ENCODE measurements at places on chromosomes 16 and 17. TPM values are rescaled to one million over a fixed set of nuclear protein-coding genes. Genes with fewer than 3 reads are reported as not detected.

LRRC75A gene
- total RNA-seq: 15.8 TPM

HIGD1B gene
- not detected for total RNA-seq

USP7 gene
- total RNA-seq: 73.8 TPM

CD300H gene
- total RNA-seq: not detected

- DNase-seq: no peak
These were observed 2.1 kb downstream of the KCNH4 start for GRCh38 chr17:42178817-42179216.

DNA sequence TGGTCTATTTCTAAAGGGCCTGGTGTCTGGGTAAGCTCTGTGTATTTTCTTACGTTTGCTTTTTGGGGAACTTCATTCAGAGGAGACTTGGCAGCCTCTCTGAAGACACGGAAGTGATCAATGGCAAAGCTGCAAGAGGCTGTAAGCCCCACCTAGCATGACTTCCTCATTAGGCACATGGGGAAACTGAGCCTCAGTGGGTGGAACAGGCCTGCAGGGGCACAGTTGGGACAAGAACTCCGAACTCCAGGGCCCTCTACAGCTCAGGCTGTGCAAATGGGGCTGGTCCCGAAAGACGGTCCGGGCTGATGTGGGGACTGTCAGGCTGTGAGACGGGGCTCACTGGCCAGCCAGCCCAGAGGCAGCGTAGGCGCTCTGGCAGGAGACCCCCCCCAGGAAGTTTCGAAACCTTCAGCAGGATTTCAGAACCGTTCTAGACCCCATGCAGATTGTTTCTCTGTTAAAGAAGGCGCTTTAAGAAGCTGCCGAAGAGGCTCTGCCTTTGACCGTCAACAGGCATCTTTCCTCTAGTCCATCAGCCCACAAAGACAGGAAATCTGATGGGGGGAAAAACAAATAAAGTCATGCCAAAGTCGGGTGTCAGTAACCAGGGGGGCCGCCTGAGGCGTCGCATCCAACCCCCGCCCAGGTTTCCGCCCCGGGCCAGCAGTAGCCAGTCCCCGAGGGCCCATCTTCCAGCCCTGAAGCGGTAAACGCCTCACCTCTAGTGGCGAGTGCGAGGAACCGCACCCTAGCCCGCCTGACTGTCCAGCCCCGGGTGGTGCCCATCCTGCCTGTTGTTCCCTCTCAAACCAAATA lies 79.8 kb upstream of the TBC1D3K start:
- DNase-seq: peak; percentile 55

DNA sequence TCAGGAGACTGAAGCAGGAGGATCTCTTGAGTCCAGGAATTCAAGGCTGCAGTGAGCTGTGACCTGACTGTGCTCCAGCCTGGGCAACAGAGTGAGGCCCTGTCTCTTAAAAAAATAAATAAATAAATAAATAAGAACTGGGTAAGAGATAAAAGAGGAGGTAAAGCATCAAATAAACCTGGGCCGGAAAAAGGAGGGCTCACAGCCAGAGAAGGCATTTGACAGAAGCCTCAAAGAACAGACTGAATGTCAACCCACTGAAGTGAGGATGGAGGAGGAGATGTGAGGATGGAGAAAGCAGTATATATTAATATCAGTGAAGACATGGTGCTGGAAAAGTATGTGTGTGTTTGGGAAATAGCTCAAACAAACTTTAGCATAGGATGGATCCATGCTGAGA lies 6.1 kb downstream of the NOG start:
- DNase-seq: no peak

GRCh38 chr17:68800751-68801150 lies 154.4 kb downstream of the ABCA8 start:
- DNase-seq: no peak

GRCh38 chr17:22443061-22443460 lies 750.7 kb downstream of the KCNJ18 start:
- DNase-seq: no peak

GRCh38 chr16:19029980-19030379 lies 37.4 kb upstream of the COQ7 start:
- DNase-seq: no peak

DNA sequence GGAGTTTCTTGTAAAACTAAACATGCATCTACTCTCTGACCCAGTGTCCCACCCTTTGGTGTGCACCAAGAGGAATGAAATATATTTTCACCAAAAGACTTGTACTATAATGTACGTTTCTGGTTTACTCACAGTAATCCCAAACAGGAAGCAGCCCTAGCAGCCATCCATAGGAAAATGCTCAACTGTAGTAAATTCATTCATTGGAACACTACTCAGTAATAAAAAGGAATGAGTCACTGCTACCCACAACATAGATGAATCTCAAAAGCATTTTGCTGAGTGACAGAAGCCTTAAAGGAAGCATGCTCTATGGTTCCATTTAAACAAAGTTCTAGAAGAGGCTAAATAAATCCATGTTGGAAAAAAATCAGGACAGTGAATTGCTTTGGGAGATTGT lies 37.6 kb upstream of the DHRS7B start:
- DNase-seq: peak; percentile 88

DNA sequence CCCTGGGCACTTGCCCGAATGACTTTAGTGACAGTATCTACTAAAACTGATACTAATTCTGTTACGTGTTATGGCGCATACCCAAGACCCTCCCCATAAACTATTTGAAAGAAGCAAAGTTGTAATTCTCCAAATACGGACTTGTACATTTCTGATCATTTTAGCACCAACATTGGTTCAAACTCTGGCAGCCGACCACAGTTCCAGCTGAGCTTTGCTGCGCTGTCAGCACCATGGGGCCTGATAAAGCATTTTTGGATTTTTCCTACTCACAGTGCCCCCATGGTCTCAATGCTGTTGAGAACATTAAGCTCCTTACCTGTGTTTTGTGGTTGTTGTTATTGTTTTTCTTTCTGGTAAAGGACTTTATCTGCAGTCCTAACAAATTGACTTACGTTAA lies 460.7 kb downstream of the MAF start:
- DNase-seq: no peak

GRCh38 chr16:15682105-15682570 lies 32.1 kb downstream of the NDE1 start:
- peak; percentile 72 for DNase-seq

- no peak for DNase-seq
These were observed 50.5 kb downstream of the IKZF3 start for GRCh38 chr17:39813631-39814030.

GRCh38 chr16:55329791-55330428 lies 5.9 kb downstream of the IRX6 start:
- DNase-seq: no peak

All from PC-3 (cell line).